NCI-H1105 (cell line): ENCODE measurements at places on chromosomes 3 and 15.

DNA sequence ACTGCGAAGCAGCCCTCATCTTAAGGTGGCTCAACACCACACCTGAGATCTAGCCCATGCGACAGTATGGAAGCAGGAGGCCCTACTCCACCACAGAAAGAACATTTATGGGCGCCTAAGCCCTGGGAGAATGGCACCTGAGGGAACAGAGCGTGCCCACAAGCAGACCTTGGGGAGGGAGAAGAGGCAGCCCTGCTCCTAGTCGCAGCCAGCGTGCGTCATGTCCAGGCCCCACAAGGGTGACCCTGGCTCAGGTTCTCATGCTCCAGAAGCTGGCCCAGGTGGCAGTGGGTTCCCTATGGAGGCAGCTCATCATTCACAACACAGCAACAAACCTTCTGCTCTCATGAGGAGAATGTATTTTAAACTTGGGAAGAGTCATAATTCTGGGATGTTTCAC lies 19.3 kb upstream of the ANPEP start:
- DNase-seq = no peak

GRCh38 chr3:70550723-70551319 lies 238.4 kb upstream of the MDFIC2 start:
- DNase-seq = no peak

DNA sequence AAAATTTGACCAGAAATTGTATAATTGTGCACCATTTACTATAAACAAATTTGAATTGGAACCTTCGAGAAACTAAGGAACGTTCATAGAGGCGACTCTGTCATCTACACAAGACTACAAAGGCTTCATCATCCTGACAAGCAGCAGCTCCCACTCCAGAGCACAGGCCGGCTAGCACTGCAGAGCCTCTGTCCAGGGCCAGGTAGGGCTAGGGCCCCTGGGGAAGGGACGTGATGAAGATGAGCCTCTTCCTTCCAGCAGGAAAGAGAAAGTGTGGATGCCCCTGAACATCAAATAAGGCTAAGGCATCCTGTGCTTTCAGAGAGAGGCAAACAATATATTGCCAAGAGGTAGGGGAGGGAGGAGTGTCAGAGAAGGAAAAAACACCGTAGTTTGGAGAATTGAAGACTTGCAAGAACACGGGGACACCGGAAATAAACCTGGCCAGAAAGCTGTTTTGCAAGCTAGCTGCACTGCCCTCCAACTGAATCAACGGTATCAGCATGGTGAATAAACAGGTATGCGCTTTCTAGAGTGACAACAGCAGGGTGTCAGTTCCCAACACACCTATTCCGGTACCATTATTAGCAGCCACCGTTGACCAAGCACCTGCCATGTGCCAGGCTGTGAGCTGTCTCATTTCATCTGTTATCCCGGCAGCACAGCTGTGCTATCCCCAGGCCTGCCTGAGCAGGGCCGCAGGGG lies 12.4 kb downstream of the XXYLT1 start:
- DNase-seq = no peak

- no peak for DNase-seq
Observed at GRCh38 chr3:17678116-17678741, 64.2 kb downstream of the TBC1D5 start.

- DNase-seq = no peak
Observed at GRCh38 chr3:47669026-47669749, 90.5 kb upstream of the CSPG5 start.

GRCh38 chr15:29151484-29151857 lies 118.2 kb downstream of the NSMCE3 start:
- DNase-seq = no peak

DNA sequence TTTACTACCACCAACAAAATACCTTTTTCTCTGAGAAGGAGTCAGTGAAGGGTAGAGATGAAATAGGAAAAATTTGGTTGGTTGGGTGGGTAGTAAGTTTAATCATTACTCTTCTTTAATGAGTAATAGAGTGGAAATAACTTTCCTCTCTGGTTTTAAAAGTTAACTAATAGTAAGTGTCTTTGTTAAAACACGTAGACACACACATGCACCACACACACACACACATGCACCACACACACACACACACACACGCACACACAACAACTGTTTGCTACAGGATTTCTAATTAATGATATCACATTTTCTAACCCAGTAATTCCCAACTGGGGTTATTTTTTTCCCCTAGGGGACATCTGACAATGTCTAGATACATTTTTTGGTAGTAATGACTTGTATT lies 84.1 kb downstream of the CHL1 start:
- DNase-seq = no peak

GRCh38 chr15:88658972-88659931 lies 20.4 kb downstream of the ISG20 start:
- DNase-seq = no peak

DNA sequence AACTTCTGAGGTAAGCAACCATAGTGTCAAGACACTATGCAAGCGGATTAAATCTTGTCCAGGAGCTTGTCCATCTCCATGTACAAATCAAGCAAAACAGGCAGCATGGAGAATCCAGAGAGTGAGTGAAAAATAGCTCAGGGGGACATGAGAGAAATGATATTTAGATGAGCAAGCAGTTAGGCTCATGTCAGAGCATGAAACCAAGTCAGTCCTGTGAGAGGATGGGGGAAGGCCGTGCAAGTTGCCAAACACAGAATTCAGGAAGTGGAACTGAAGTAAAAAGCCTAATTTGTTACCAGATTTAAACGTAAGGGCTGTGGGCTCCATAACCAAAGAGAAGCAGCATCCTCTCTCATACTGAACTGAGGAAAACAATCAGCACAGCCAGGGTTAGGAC lies 995.9 kb downstream of the MCTP2 start:
- no peak for DNase-seq

- no peak for DNase-seq
Observed at GRCh38 chr3:138257986-138258385, 70.9 kb downstream of the ARMC8 start.
